ENCODE measurements at places on chromosomes 11 and 22.

DNA sequence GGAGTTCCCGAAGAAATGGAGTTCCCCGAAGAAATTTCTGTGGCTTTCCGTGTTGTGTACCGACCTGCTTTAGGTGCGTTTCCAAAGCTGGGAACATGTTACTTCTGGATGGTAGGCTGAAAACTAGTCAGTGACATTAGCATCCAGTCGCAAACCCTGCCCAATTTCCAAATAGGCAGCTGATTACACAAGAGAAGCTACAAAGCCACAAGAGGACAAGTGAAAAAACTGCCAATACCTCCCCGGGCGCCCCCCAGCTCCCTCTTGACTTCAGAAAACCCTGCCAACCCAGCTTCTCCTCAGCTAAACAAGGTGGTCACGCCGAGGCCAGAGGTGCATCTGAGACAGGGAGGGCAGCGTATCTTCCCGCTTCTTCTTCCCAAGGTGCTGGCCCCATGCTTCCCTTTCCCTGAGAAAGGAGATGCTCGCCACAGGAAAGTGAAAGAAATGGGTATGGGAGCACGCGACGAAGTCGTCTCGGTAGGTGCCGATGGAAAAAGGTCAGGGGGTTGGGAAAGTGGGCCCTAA, 551 bp downstream of the AGBL2 start:
- DNase-seq: no peak

DNA sequence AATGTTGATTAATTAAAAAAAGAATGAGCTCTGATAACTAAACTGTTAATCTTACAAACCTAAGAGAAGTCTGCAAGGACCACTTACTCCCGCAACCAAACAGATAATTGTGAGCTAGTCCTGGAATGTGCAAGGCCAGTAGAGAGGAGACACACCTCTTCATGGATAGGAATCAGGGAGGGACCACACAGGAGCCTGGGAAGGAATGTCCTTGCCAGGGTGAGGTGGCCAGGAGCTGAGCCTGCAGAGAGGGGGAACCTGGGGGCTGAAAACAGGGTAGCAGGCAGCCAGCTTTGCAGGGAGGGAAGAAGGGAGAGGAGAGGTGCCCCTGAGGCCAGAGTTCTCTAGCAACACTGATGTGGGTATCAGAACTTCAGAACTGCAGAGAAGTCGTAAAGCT, 9.4 kb upstream of the NLRP10 start:
- DNase-seq: no peak

- no peak for DNase-seq
Observed at GRCh38 chr11:12001186-12001585, 7.2 kb downstream of the DKK3 start.

GRCh38 chr22:32985899-32986765, 72.0 kb downstream of the SYN3 start:
- DNase-seq: peak; percentile 79

DNA sequence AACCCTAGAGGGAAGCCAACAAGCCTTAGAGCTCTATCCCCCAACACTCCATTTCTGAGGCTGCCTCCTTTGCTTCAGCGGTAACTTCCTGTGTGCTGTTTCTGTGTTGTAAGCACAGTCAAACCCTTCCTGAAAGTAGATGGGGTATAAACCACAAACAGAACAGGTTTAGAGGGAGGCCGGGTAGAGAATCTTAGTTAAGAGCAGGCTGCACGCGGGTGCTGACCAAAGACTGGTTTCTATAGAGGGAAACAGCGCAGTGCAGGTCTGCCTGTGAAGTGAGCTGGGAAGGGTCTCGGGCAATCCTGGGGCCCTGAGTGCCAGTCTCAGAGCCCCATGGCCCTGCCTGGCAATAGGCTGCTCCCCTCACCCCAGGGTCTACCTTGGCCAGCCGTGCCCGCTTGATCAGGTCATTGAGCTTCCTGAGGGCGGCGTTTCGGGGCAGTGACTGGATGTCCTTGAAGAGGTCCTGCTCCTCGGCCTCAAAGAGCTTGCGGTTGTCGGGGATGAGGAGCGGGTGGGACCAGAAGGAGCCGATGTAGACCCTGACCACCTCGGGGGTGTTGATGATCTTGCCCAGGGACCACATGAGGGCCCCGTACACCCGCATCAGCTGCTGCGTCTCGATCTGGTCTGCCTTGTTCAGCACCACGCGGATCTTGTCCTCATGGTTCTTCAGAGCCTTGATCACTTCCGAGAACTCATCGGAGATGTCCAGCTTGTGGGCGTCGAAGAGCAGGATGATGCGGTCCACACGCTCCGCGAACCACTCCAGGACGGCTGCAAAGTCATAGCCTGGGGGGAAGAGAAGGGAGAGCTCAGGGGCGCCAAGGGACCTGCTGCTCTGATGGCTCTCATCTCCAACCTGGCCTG, 15.3 kb upstream of the CDC42BPG start:
- DNase-seq: no peak

- no peak for DNase-seq
Observed at GRCh38 chr11:115083144-115083806, 404.9 kb downstream of the NXPE2 start.

GRCh38 chr22:35154937-35155387, 89.0 kb downstream of the ISX start:
- peak; percentile 81 for DNase-seq

GRCh38 chr11:81477277-81477676, 1256.4 kb downstream of the FAM181B start:
- DNase-seq: no peak

DNA sequence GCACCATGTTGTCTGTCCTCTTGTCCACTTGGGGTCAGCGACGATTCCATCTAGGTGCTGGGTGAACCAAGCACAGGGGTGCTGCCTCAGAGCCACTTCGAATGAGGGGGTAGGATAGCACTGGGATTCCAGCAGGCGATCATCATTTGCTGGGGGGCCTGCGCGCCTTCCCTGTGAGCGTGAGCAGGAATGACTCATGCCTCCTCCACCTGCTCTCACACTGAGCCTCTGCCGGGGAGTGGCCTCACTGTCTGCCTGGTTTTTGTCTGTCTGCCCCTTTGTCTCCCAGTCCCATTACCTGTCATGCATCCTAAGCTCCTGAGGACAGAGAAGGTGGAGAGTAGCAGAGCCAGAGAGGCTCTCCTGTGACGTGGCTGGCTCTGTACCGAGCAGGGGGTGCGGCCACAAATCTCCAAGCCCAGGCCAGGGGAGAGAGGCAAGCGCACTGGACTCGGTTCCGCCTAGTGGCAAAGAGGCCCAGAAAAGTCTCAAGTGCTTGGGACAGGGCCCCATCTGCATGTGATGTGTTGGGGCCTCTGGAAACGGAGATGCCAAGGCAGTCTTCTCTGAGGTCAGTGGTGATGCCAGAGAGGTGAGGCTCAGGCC, 30.8 kb downstream of the RSPH14 start:
- peak; percentile 63 for DNase-seq

DNA sequence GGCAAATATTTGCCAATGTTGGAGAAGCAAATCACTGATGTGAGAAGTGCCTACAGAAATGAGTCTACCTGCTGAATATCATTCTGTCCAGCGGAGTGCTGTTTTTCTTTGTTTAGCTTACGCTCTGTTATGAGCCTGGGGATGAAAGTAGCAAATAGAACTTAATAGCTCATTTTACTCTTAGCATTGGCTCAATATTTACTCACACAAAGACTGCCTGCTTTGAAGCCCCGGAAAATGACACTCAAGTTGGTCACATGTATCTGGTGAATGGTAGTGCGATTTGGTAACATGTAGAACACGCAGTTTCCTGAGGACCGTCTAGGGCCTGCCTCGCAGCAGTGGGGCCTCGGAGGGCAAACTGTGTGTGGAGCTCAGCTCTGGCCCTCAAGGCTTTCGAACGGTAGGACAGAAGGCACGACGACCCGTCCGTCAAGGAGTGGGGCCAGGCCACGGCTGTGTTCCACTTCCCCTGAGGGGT, 38.9 kb downstream of the TBC1D22A start:
- DNase-seq: no peak

- no peak for DNase-seq
Observed at GRCh38 chr22:44491269-44492035, 6.6 kb downstream of the RTL6 start.

DNA sequence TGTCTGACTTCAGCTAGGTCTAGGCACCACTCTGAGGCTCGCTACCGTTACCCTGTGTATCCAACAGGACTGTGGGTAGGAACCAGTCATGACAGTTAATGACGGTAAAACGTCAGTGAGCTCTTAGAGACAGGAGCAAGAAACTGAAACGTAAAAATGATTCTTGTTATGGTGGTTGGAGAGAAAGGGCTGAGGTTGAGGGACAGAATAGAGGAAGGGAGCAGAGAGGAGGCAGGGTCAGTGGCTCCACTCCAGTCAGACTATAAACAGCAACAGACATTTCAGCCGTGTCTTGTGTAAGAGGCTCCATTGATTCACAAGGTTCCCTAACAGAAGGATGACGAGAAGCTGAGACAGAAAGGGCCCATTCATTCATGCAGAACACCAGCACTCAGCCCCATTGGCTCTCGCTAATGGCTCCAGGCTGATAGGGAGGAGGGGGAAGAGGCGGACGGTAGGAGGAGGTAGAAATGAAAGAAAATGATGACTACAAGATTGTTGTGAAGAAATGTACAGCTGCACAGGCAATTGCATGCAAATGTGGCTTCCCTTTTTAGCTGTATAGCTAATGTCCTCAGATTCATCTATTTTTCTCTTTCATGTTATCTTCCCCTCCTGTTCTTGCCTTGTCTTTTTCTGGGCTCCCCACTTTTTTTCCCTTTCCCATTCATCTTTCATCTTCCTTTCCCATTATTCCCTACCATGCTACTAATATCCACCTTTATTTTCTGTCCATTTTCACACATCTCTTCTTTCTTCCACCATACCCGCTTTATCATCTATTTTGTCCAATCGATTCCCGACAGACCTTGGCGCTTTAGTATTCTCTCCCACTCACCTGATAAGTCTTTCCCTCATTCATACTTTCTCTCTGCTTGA, 34.3 kb downstream of the ETS1 start:
- no peak for DNase-seq

GRCh38 chr22:21791635-21792625, 56.3 kb upstream of the YPEL1 start:
- no peak for DNase-seq

- DNase-seq: no peak
Observed at GRCh38 chr11:36453678-36454077, 56.4 kb downstream of the TRAF6 start.

- DNase-seq: no peak
Observed at GRCh38 chr11:93719310-93719709, 22.0 kb downstream of the TAF1D start.

- peak; percentile 21 for DNase-seq
Observed at GRCh38 chr22:17035246-17035645, 27.2 kb upstream of the GAB4 start.

DNA sequence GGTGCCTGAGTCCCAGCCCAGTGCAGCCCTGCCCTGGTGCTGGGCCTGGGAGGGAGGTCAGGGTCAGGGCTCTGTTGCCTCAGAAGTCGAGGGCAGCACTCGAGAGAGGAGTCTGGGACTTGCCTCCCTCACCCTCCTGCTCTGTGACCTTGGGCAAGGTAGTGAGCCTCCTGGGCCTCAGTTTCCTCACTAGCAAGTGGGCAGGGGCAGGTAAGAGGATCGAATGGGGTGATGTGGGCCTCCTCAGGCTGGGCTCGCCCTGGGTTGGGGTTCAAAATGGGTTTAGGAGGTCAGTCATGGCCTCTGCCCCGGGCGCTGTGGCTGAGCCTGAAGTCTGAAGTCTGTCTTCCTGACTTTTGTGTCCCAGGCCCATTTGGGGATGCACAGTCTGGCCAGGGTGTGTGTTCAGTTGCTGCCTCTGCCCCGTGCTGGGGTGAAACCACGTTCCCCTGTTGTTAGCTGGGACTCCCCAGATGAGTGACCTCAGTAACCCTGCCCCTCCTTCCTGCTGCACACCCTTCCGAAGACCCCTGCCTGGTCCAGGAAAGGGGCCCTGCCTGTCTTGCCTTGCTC, 40.9 kb upstream of the CELSR1 start:
- no peak for DNase-seq

DNA sequence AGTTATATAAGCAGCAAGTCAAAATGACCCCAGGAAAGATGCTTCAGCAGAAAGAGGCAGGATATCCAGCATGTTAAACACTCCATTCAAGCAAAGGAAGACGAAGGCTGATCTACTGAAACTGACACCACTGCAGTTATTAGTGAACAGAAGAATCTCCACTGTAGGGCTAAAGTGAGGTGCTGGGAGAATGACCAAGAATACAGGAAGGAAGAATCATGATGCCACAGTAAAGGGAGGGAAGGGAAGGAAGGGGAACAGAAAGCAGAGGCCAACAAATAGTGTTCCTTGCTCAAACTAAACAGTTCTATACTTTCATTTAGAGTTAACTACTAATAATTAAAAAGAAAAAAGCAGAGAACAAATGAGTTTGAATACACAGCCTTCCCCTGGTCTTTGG, 92.5 kb downstream of the SIK3 start:
- no peak for DNase-seq

GRCh38 chr11:123180574-123180973, 14.5 kb downstream of the CLMP start:
- no peak for DNase-seq

DNA sequence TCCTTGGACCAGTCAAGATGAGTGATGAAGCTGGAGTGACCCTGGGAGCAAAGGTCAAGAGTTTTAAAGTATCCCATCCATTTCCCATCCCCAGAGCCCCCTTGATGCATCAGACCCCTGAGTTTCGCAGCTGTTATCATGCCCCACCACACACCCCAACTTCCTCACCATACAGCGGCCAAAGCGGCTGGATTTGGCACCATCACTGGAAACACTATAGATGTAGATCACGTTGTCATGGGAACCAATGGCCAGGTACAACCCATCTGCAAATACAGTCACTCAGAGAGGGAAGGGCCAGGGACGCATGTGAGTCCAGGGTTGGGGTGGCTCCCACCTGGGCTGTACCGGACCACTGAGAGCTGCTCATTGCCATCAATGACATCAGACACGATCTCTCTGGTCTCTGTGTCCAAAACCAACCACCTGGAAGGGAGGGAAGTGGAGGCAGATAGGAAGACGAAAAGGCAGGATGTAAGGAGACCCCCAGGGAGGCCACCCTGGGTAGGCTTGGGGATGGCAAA, 2.2 kb upstream of the MTA2 start:
- DNase-seq: no peak

GRCh38 chr11:119750056-119750455, 21.1 kb upstream of the NECTIN1 start:
- no peak for DNase-seq

GRCh38 chr11:34585304-34585734, 35.6 kb upstream of the EHF start:
- DNase-seq: no peak
